ENCODE measurements at places on chromosomes 7 and 10. TPM values are rescaled to one million over a fixed set of nuclear protein-coding genes. Genes with fewer than 3 reads are reported as not detected.
A peak's percentile ranks its signal among the peaks of the same experiment; 100 is the strongest.

The SLC29A4 gene
- 0.73 TPM for total RNA-seq

DNA sequence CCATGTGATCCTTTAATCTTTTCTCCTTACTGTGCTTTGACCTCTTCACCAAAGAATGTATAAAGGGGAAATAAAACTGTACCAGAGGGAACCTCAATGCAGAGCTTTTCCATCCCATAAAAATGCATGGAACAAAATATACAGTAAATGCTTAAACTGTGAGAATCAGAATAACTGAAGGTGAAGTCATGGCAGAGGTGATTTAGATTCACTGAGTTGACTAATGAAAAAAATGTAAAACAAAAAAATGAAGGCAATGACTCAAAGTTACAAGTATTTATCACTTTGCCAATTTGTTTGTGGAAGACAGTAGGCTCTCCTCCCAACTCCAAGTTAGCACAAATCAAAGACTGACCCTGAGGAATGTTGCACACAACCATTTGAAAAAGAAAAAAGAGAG, 1331.6 kb upstream of the SORCS1 start:
- DNase-seq = no peak

DNA sequence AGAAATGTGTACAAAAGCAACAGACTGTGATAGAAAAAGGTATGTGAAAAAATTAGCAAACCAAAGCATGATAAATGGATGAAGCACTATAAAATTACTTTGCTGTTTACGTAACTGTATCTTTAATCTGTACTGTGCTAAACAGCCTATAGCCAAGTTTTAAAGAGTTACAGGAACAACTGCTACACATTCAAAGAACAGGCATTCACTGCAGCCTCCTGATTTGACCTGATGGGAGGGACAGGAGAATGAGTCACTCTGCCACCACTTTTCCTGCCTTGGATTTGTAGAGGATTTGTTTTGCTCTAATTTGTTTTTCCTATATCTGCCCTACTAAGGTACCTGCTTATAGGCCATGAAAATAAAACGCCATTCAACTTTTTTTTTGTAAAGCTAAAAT, 116.1 kb downstream of the FANK1 start:
- no peak for DNase-seq

DNA sequence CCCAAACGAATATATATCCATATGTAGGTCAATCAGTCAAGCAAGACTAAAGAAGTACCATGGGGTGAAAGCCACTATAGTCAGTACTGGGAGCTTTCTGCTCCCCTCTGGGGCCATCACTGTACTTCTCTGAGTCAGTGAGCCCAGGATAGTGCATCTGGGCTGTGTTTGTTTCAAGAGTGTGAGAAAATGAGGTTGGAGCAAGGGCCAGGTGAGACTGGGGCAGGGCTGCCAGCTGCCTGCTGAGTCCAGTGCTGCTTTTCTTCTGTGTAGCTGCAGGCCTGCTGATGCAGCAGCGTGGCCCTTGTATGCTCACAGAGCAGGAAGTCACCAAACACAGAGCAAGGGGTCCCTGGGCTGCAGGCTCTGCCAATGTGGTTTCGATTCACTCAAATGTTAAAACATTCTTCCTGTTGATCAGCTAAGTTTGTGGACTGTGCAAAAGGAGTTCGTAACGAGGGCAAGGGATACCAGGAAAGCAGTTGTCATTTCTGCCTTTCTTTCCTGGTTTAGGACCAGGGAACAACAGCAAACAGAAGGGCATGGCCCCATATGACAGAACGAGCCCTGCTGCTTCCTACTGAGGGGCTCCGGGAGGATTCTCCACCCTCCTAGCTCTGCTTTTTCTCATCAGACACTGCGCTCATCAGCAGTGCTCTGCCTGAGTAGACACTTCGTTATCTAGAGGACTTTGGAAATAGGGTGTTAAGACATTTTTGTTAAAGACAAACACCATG, 65.4 kb upstream of the TNS3 start:
- no peak for DNase-seq

GRCh38 chr7:157719008-157719682, 382.3 kb downstream of the DNAJB6 start:
- no peak for DNase-seq

- no peak for DNase-seq
Observed at GRCh38 chr10:79410315-79411094, 34.9 kb downstream of the ZCCHC24 start.

DNA sequence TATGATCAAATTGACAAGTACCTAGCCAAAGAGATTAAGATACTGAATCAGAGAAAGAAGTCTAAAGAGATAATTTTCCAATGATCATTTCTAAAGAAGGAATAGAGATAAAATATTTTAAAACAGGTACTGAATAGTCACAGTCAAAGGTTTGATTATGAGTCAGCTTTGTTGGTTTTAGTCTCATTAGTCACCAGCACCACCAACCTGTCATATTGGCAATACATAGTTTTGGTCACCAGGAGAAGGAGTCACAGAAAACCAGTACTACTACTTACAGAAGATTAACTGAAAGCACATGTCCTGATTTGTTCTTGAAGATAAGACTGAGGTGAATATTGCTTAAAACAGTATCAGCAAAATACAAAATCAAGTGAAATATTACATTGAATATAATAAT, 34.6 kb downstream of the ZEB1 start:
- no peak for DNase-seq

DNA sequence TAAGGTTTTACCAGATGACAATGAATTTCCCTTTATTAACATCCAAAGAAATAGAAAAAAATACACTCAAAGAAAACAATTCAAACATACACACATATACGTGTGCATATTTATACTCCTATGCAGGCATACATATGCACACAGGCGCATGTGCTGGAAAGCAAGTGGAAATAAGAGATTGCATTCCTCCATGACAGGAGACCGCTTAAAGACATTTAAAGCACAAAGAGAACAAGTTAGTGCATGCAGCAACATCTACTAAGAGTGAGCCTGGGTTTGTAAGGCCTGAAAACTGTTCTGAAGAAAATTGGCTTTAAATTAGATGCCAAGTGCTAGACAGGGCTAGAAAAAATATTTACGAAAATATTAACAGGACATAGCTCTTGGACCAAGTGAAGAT, 40.1 kb upstream of the PPP1R17 start:
- no peak for DNase-seq

The GRM3 gene
- not detected for total RNA-seq

DNA sequence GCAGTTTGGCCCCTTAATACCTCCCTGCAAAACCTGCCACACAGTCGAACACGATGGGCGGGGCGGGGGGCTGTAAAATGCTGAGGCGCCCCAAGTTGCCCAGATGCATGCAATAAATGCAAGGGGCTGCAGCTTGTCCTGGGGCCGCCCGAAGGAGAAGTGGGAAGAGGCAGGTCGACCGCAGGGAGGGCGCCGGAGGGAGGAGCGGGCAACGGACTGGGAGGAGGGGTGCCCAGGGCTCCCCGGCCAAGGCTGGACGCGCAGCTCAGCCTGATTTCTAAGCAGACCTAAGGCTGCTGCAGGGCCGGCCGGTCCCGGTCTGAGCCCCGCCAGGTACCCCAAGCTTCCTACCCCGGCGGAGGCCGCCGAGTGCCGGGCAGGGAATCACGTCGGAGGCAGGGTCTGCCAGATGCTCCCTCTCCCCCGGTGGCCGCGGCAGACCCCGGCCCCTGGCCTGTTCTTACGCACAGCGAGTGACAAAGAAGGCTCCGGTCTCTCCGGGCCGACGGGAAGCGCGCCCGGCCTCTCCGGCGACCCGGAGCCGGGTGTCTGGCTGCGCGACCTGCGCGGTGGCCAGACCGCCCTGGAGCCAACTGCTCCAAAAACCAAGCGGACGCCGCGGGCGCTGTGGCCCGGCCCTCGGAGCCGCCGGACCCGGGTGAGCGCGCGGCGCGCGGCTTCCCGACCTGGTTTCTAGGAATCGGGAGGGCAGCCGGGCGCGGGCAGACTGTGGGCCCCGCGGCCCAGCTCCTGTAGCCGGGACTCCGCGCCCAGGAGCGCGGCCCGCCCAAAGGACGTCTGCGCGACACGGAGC, 744 bp upstream of the EBF3 start:
- DNase-seq = no peak

DNA sequence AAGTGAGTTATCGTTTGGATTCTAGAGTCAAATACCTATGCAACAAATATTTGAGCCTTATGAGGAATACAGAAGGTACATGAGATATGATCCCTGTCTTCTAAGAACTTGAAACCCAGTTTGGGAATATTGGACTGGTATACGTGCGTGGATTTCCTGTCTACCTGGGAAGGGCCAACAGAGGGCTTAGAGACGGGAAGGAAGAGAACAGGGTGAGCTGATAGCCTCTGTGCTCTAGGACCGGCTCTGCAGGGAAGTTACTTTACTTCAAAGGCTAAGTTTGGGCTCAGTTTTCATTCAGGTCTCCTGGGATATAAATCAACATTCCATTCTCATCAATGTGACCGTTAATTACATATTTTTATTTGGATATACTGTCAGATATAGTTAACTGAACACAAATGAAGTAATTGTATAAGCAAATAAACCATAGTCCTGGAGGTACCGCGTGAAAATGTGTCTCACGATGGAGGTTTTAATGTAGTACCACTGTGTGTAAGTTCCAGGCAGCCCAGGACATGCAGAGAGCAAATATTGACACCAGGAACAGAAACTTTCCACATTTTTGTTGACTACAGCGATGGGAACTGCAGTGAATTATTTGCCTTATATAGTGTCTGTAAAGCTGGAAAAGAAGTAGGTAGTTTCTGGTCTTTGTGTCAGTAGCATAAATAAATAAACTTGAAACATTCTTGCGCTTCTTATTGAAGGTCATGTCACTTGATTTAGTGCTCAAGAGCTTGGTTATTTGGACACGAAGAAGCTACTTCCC, 8.6 kb downstream of the CHST12 start:
- no peak for DNase-seq

GRCh38 chr10:12603766-12604470, 254.6 kb downstream of the CAMK1D start:
- DNase-seq = no peak

GRCh38 chr7:94401428-94401814, 6.7 kb downstream of the COL1A2 start:
- DNase-seq = no peak

DNA sequence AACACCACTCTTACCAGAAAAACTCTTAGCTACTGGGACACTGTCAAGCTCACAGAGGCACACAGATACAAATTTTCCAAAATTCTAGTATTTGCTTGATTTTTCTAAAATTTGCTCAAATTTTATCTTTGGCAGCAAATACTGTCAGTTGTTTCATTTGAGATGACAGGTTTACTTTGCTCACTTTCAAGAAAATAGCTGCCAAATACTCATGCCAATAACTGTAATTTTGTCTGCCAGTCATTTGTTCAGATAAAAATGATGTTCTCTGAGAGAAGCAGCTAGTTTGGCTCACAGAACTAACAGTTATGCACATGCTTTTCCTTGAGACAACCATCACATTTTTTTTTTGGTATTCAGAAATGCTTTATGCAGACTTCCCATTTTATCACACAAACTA, 82.8 kb downstream of the LRRC18 start:
- DNase-seq = no peak

DNA sequence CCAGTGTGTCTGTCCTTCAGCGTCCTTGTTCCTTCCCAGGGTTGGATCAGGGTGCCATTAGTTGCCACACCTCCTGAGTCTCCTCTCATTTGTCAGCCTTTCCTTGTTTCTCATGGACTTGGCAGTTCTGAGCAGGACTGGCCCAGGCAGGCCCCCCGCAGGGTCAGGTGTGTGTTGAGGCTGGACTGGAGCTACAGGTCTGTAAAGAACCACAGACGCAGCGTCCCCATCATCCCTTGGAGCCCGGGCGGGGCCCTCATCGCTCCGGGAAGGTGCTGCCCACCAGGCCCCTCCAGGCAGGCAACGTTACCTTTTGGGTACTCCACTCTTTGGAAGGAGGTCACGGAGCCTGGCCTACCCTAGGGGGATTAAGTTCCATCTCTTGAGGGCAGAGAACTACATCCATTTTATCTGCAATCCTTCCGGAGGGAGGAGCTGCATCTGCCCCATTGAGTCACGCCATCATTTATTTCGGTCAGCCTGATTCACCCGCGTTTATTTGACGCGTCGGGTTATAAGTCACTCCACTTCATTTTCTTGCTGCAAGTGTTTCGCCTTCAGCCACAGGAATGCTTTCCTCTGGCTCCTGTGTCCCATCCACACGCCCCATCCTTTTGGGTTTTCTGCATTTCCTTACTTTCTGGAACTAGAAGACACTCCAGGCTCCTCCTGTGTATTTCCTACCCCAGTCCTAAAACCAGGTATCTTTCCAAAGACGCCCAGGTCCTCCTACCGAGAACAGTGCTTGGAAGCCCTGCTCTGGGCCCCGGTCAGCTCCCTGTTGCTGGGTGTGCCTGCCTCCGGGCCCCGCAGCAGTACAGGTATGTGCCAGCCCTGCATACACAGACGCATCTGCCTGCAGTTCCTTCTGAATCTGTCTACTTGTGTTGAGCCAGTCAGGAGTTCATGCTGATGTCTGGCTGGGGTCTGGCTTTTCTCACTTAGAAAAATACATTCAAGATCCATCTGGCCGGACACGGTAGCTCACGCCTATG, 141.9 kb downstream of the MAD1L1 start:
- no peak for DNase-seq

- DNase-seq = peak; percentile 40
Observed at GRCh38 chr10:45470098-45471012, 96.3 kb downstream of the ALOX5 start.

DNA sequence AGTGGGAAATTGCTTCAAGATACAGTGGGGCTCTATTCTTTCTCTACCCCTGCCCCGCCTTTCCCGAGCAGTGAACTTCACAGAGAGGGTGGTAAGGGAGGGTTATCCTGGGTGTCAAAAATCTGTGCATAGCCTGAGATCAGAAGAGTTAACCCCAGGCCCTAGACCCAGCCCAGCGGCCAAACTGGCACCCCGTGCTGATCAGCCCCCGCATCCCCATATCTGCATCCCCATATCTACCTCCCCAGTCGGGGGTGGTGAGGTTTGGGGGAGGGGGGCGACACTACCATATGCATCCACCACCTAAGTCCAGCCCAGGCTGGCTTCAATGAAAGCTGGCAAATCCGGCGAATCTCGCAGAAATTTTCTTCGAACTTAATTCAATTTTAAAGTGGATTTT, 7.0 kb upstream of the DLX6 start:
- DNase-seq = no peak

GRCh38 chr10:62451611-62451975, 77.4 kb downstream of the ZNF365 start:
- DNase-seq = no peak

The KCND2 gene
- not detected for total RNA-seq

The NPC1L1 gene
- not detected for total RNA-seq

DNA sequence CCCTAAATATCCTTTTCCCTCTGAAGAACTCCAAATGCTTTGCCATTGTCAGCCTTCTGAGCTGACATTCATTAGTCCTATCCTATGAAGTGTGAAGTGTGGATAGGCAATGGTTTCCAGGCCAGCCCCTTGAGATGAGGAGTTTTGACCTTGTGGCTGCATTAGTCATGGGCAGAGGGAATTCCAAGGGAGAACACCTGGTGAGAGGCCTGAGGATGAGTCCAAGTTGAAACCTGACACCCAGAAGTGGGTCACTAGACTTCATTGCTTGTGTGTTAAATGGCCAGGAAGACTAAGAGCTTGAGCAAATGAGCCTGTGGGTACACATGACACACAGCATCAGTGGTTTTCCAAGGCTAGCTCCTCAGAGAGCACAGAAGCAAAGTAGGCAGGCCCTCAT, 260.8 kb downstream of the SKAP2 start:
- DNase-seq = no peak

- no peak for DNase-seq
Observed at GRCh38 chr7:158019726-158020705, 567.6 kb downstream of the PTPRN2 start.
